Activated CD4-positive, alpha-beta memory T cell treated with anti-CD3 and anti-CD28 coated beads, Interleukin-2, amount 10 ng/mL, durations not matched to agents 7 days and 5 days (primary cell): ENCODE measurements at places on chromosomes 4 and X.

DNA sequence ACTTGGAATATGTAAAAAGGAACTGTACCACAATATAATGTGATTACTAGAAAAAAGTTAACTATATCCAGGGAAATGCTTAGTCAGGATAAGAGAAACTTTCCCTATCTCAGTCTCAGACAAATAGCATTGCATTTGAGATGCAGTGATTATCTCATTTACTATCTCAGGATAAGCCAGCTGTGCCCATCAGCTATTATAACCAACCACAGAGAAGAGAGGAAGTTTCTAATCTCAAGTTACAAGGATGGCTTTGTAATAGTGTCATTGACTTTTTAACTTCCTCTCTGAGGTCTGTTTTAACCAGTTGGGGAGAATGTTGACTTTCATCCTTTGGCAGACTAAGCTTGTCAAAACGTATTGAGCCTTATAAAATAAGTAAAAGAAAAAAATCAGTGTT, 56.5 kb downstream of the SNX25 start:
- DNase-seq = no peak

GRCh38 chr4:85368932-85369331, 106.0 kb upstream of the ARHGAP24 start:
- no peak for DNase-seq

DNA sequence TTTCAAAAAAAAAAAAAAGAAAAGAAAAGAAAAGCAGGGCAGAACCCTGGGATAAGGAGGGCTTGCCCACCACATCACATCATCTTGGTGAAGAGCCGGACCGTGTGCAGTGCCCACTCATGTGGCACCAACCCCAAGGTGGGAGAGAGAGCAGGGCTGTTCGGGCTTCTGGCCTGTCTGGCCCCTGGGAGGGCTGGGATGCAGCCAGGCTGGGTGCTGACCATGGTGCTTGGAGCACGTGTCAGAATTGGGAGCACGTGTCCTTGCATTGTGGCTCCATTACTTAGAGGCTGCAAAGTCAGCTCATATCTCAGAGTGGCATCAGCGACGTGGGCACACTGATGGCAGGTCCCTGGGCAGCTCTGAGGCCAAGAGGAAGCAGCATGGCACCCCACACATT, 100.9 kb upstream of the AFAP1 start:
- DNase-seq = no peak

DNA sequence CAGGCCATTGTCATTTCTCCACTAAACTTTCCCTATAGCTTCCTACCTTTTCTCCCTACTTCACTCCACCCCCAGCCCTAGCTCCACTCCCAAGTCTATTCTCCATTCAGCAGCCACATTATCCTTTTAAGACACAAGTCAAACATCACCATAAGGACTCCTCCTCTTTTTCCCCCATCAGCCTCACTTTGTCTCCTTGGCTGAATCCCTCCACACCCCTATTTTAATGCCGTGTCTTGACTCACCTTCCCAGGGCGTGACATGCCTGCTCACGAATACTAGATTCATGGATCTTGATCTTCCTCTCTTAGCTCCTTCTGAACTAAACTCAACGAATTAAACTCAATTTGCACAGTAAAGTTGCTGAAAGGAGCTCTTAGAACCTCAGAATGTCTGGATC, 281.9 kb downstream of the PTTG2 start:
- no peak for DNase-seq

GRCh38 chr4:75698963-75699228, 25.5 kb upstream of the USO1 start:
- DNase-seq = no peak

- no peak for DNase-seq
Observed at GRCh38 chr4:82560853-82561785, 669 bp downstream of the TMEM150C start.

DNA sequence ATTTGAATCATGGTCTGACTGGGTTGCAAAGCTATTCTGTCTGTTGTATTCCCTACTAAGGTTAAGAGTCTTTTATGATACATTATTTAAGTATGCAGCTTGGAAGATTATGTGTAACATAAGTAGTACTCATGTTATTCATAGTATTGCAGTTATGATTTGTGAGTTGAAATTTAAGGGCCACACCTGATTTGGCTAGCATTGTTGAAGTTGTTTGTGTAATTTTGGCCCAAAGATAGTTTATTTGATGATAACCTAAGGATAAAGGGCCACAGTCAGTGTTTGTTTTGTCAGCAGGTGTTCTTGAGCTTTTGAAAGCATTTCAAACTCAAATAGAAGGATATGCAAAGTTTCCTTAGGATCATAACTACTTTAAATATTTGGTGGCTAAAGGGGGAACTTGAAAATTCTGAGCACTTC, 38.9 kb downstream of the NUDT9 start:
- DNase-seq = no peak

GRCh38 chr4:25172961-25173915, 13.0 kb upstream of the SEPSECS start:
- no peak for DNase-seq

DNA sequence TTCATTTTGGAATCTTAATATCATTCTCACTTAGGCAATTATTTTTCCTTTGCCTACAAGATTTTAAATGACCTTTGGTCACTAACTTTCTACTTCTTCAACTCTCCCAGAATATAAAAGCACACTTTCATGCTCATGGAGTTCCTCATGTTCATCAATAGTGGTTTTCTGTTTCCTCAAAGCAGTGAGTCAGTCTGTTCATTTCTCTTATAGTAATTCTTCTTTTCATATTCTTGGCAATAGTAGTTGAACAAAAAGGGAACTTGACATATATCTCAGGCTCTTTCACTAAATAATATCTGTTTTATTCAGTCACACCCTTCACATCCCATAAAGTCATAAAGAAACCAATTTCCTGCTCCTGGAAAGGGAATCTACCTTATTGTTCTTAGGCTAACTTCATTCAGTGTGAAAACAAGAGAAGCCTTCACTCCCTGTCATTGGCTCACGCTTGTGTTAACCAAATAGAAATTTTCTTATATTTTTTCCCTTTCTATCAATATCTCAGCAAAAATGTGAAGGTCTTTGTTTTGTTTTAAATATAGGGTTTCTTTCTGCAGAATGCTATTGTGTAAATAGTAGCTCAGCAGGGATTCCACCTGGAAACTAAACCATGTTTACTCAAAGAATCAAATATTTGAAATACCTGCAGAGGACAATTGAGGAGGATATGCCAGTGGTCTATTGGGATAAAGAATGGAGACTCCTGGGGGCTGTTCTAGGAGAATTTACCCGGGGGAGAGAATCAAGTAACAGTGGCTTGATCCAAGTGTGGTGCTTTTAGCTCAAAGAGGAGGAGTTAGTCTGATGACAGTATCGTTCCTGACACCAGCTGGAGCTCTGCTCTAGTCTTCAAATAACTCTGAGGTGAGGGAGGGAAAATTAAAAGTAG, 13.4 kb upstream of the TNIP3 start:
- DNase-seq = no peak

DNA sequence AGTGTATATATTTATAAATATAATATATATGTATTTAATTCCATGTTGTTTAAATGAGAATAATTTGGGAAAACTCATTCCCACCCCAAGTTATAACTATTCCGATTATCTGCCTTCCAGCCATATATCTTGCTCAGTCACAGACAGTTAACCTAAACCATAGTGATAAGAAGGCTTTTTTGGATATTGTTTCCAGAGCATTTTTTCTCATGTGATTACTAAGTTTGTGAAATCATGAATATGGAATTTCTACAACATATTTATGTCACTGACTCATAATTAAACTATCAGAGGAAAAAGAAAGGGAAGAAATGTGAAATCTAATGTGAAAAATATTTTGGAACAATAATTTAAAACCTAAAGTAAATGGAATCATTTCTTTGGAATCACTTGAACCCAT, 1163.5 kb upstream of the PABPC4L start:
- no peak for DNase-seq

DNA sequence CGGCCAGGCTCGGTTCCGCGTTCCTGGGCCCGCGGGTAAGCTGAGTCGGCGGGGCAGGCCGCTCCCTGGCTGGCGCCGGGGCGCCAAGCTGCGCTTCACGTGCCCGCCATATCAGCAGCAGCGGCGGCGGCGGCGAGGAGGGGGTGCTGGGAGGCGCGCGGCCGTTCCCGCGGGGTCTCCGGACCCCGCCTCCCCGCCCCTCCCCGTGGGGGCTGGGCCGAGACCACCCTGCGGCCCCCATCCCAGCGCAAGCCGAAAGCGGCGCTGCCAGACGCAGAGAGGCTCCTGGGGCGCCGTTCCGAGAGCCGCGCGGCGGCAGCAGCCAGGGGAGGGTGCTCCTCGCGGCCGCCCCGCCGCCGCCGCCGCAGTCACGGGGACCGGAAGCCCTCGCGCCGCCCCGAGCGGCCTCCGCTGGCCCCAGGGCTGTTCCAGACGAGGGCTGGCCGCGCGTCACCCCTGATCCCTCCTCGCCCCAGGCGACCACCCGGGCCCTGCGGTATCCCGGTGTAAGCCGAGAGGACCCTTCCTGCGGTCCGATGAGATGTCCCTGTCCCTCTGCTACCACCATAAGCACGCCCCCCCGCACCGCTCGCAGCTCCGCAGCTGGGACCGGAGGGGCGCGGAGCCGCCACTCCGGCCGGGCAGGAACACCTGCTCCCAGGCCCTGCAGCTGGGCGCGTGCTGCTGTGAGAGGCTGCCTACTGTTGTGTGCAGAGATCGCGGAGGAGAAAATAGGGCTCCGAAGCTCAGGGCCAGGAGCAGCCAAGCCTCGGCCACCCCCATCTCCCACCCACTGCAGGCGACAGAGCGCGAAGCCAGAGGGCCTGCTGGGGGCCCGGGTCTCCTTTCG, 7.5 kb upstream of the BCOR start:
- peak; percentile 46 for DNase-seq

- no peak for DNase-seq
Observed at GRCh38 chrX:39063037-39063436, 261.8 kb downstream of the MID1IP1 start.

- no peak for DNase-seq
Observed at GRCh38 chrX:9670136-9670814, 95.4 kb downstream of the GPR143 start.

DNA sequence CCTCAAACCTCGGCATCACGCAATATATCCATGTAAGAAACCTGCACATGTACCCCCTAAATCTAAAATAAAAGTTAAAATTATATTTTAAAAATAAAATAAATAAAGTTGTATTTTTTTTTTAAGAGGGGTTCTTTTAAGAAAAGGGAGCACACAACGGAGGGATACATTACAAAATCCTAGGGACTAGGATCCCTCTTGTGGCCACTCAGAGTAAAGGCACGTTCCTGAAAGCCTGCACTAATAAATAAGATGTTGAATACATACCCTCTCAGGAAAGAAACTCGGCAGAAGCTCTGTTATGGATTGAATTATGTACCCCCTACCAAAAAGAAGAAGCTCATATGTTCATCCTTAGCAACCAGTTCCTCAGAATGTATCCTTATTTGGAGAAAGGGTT, 50.9 kb upstream of the PRDX4 start:
- no peak for DNase-seq

- DNase-seq = no peak
Observed at GRCh38 chr4:123114915-123115756, 192.7 kb upstream of the NUDT6 start.

DNA sequence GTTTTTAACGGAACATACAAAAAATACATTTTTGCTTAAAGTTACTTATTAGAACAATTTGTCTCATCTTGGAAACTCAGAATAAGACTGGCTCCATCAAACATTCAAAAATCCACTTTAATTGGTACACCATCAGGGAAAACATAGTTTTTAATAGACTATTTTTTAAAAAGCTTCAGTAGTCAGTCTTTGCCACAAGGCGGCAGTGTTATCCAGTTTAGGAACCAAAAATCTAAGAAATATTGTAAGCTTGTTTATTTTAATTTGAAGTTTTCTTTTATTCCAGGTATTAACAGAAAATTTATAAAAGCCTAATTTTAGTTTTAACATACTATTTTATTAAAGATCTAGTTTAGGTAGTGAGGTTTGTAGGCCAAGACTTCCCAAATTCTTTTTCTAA, 107.7 kb downstream of the APOOL start:
- DNase-seq = no peak

GRCh38 chr4:121978172-121978516, 26.3 kb upstream of the TRPC3 start:
- no peak for DNase-seq

DNA sequence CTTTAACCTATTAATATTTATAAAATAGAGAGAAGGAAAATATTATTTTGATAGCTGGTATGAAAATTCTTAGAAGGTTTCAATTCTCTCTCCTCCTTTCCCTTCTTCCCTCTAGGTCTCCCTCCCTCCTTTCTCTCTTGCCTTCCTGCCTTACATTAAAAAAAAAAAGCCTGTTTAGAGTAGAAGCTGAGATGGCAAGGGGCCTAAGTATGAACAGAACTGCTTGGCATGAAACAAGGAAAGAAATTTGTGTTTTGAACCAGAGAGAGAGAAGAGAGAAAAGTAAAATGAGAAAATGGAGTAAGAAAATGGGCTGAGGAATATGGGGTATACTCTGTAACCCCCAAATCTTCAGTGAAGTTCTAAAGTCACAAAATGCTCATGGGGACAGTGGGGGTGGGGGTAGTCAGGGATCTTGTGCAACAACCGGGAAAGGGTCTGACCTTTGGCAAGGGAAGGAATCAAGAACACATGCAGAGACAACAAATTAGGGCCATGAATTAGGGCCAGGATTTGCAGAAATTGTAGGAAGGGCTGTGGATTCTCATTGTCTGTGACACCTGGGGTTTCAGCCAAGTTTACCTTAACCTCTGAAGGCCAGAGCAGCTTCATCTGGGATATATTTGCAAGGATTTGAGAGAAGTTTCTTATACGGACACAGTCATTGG, 30.6 kb downstream of the SUPT20HL2 start:
- DNase-seq = no peak

DNA sequence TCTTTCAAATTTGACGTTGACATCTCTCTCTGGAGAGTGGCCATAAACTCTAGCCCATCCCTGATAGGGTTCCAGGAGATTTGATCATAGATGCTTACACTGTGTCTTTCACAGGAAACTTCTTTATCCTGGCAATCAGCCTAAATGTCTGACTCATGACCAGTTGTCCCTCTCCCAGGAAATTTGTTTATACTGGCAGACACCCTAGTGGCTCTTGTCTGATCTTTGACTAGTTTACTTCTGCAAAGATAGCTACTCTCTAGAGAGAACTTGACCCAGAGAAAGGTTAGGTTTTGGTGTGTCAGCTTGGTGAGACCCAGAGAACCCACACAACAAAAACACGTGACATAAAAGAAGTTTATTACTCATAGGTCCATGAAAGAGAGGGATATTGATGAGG, 509.8 kb downstream of the CENPC start:
- no peak for DNase-seq

GRCh38 chr4:20026456-20026855, 225.2 kb upstream of the SLIT2 start:
- no peak for DNase-seq

GRCh38 chr4:118918388-118918787, 29.7 kb downstream of the SYNPO2 start:
- DNase-seq = no peak

- DNase-seq = no peak
Observed at GRCh38 chr4:74223801-74224200, 65.9 kb downstream of the MTHFD2L start.

DNA sequence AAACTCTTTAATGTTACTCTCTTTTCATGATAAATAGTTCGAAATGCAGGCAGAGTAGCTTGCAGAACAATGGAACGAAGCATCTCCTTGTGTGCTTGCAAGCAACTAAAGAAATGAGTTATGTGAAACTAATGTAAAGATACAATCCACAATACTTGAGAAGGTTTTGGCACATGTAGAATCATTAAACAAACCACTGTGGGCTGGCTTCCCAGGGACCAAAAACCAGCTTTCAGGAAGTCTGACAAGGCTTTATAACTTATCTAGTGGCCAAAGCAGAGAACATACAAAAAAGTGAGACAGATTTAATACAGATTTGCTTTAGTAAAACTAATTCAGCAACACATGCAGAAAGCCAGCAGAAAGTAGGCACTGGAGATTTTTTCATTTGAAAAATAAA, 1673.8 kb upstream of the AGA start:
- DNase-seq = no peak

- no peak for DNase-seq
Observed at GRCh38 chrX:614136-614535, 16.5 kb upstream of the SHOX start.
